ENCODE measurements at places on chromosomes 1 and 21.

- DNase-seq = no peak
Observed at GRCh38 chr21:42010507-42011495, 641 bp upstream of the ZBTB21 start.

GRCh38 chr1:185674201-185674600, 60.0 kb upstream of the HMCN1 start:
- DNase-seq = no peak

DNA sequence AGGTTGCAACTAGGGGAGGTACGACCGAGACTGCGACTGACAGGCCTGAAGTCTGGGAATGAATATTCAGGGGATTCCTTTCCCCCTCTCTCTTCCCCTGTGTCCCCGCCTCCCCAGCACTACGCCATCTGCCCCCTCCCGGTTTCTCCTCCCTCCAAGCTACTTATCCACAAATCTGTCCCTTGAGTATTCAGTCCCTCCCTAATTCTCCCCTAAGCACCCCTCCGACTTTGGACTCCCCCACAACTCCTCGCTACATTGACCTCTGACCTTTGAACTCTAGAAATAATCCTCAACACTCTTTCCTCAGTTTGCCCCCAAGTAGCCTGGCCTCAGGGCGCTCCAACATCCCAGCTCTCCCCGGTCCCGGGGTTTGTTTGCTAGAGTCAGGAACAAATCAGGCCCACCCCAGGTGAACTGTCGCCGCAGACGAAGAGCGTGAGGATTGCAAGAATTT, 393 bp downstream of the LYSMD1 start:
- peak; percentile 48 for DNase-seq

DNA sequence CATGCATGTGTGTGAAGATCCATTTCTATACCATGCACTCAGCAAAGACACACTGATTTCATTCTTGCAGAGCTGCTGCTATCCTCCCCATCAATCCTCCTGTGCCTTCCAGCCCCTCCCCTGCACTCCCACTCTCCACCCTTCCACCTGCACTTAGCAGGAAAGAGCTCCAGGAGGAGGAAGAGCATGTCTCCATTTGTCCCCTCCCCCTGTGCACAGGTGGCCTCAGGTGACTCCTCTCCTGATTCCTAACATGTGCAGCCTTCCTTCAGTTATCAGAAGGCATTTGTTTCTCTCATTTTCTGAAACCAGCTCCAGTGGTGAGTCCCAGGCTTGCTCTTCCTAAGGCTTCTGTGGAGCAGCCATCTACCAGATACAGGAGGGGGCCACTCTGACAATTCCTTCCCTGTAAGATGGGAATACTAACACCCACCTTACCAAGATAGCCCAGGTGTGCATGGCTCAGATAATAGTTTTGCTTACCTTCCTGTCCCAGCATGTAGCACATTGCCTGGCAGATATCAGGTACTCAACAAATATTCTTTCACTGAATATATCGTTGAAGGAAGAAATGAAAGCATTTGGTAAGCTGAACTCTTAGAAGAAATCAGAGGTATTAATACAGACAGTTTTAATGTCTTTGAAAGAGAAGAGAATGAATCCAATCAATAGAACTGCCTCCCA, 21.9 kb upstream of the FAM3B start:
- no peak for DNase-seq

DNA sequence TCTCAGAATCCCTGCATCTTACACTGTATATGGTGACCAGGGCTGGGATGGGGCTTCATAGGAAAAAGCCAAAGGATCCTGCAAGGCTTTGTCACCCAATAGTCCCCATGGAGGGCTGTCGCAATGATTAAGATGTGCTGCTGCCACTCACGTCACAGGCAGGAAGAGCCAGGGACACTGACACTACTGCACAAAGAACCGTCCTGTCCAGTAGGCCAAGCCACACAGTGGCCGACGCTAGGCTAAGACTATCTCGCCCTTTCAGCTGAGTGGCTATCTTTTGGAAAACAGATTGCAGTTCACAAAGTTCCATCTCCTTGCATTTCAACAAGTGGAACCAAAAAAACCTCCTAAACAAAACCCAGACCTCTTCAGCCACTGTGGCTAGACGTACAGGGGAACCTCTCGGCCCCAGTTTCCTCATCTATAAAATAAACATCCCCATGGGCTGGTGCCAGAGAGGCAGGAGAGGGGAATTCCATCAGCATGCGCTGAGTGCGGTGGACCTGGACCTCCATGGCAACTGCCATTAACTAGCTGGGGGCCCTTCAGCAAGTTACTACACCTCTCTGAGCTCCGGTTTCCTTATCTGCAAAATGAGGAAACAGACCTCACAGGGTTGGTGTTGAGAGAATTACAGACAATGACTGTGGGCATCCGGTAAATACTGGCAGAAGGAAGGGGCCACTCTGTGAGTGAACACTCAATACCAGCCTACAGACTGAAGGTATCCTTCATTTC, 8.7 kb downstream of the CAPZB start:
- no peak for DNase-seq

DNA sequence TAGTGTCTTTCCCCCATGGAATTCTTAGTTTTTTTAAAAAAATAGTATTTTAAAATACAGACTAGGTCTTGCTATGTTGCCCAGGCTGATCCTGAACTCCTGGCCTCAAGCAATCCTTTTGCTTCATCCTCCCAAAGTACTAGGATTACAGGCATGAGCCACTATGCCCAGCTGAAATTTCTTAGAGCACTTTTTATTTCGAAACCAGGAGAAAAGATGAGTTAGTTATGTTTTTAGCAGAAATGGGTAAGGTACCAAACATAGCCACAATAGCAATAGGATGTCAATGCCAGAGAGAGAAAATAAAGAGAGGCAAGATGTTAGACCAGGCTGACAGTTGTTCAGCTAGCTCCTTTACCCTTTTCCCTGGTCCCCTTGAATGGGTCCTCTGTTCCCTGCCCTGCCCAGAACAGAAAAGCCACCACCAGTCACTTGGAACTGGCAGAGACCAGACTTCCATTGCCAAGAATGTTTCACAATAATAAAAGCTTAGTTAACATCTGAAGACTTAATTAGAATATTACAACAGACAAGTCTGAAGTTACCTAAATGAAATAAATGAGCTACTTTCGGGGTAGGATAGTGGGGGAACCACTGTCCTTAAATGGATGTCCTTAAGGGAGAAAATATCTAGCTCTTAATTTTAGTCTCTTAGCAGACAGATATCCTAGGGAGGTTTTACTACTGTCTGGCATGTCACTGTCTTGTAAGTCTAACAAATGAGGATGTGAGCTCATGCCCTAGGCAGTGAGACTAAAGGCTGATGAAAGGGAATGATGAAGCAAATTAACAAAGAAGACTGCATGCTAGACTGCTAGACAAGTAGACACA, 54.3 kb downstream of the ABL2 start:
- peak; percentile 21 for DNase-seq

- no peak for DNase-seq
Observed at GRCh38 chr1:111499026-111499785, 4.2 kb downstream of the ADORA3 start.

DNA sequence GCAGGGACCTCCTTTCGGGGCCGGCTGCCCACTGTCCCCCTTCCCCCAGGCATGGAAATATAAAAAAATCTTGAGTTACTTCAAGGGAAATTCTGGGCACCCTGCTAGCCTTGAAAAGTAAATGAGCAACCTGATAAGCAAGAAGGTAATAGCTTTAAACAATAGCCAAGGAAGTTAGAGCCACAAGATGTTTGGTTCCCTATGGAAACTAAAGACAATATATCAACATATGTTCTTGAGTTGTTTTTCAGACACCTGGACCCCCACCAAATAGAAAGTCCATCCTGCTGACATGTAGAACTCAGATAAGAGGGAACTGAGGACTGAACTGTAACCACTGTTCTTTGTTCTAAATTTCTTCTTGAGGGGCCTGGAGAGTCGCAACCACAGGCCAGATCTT, 19.3 kb upstream of the SLC35A3 start:
- no peak for DNase-seq

DNA sequence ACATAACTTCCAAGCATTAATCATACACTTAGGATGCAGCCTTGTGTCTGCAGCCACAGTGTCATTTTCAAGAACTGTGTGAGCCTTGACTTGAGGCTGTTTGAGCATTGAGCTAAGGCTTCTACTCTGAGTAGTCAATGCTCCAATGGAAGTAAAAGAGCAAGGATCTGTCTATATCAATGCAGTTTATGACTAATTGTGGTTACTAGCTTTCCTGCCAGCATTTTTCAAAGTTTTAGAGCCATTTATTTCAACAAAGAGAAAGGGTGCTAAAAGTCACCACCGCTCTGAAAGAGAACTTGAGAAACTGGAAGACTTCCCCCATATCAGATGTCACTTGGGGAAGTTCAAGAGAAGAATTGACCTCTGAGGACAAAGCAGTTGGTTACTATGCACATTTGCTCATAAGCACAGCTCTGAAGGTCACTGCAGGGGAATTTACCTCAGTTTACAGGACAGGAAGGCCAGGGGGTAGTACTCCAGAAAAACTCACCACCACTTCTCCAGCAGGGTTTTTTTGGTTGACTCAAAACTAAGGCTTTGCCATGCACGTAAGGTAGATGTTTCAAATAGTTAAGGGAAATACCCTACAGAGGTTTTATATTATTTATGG, 24.5 kb upstream of the RGS1 start:
- no peak for DNase-seq

- DNase-seq = no peak
Observed at GRCh38 chr1:201503397-201504176, 3.3 kb downstream of the CSRP1 start.

GRCh38 chr1:89331890-89332289, 32.0 kb upstream of the GBP6 start:
- no peak for DNase-seq

GRCh38 chr1:247475793-247476192, 17.9 kb upstream of the OR2B11 start:
- DNase-seq = no peak
